Stimulated activated CD8-positive, alpha-beta memory T cell treated with anti-CD3 and anti-CD28 coated beads, Interleukin-4, amount 100 ng/mL, for 1 hour (primary cell): ENCODE measurements at places on chromosomes 2 and 18.

DNA sequence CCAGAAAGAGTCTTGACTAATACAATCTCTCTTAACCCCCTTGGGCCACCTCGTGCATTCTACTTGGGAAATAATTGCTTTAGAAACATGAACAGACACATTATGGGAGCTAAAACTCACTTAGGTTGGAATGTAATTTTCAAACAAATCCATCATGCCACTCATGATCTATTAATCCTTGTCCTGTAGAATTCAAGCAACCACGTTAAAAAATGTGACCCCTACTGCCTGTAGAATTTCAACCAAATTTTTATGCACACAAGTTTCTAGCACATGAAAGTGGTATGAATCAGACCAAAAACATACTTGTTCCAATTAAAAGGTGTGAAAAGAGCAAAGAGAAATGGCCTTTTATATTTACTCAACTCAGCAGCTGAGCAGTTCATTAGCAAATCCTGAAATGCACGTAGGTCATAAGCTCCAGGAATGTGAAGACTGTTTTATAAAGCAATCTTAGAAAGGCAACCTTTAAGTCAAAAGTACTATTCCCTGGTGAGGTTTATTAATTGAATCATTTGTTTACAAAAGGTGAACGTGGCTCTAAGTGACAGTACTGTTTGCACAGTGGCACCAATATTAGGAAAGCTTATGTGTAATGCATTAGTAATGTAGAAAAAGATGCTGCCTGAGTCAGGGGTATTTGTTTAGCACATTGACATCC is 459.4 kb upstream of the UBE2E3 start:
- no peak for DNase-seq

- no peak for DNase-seq
Observed at GRCh38 chr2:85706599-85707296, 12.6 kb downstream of the GNLY start.

- DNase-seq = no peak
Observed at GRCh38 chr2:175154661-175155082, 13.3 kb downstream of the ATF2 start.

DNA sequence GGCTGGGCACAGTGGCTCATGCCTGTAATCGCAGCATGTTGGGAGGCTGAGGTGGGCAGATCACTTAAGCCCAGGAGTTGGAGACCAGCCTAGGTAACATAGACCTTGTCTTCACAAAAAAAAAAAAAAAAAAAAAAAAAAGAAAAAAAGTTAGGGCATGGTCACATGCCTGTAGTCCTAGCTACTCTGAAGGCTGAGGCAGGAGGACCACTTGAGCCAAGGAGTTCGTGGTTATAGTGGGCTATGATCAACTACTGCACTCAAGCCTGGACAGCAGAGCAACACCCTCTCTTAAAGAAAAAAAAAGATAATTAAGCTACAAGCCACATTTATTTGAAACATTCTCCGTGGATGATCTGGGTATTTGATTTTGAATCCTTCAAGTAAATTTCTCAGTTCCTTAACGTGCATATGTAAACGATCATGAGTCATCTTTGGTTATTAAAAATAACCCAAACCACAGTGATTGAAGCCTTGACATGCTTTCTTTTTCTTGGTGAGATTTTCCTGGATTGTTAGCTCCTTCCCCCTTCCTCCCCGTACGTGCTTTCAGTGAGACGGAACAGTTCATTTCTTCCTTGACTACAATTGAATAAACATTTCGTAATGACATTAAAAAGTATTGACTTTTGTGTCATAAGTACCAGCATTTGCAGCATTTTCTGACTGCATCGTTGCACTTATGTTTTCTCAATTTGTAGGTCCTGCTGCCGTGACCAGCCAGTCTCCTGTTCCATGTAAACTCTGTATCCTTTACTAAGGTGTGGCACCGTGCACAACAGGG is 20.3 kb downstream of the RMC1 start:
- DNase-seq = no peak
